ENCODE measurements at places on chromosomes 6 and 20. TPM values are rescaled to one million over a fixed set of nuclear protein-coding genes. Genes with fewer than 3 reads are reported as not detected.

Gene SIRPB2
- total RNA-seq = 0.63 TPM

Gene NTSR1
- total RNA-seq = 0.81 TPM

- H3K27me3 ChIP-seq = no peaks in the 10 kb centered on the region
- no peak overlapping the region for H3K27ac ChIP-seq
- H3K4me1 ChIP-seq = no peaks in the 10 kb centered on the region
- no peaks in the 10 kb centered on the region for H3K36me3 ChIP-seq
- no peak overlapping the region for H3K4me3 ChIP-seq
Measured at GRCh38 chr6:73704260-73704659, 8.3 kb downstream of the CD109 start.

DNA sequence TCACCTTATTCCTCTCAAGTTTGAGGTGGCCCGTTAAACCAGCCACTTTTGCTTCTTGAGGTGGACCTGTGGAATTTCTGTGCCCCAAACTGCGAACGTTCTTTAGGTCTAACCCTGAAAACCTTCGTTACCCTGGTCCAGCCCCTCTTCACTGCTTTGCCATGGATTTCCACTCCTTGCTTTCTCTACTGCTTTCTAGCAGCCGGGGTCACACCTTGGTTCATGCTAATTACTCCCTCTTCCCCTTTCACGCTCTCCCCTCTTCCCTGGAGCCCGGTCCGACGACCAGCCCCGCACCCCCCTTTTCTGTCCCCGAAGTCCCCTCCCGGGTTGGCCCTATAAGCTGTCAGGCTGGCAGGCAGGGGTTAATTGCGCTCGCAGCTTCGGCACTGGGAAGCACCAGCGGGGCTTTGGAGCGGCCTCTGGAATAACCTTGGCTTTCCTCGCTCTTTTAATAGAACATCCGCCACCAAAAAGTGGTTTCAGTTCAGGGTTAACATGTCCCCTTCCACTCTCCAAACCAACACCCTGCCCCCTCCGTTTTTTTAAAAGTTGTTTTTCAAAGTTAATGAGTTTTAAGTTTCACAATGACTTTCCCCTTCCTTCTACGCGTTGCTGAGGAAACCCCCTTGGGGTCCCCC lies 1.4 kb upstream of the HIVEP1 start:
- DNase-seq = peak; percentile 85
- no peaks in the 10 kb centered on the region for H3K27me3 ChIP-seq
- H3K4me3 ChIP-seq = peak overlapping the region; percentile 70
- peak overlapping the region; percentile 96 for H3K27ac ChIP-seq

DNA sequence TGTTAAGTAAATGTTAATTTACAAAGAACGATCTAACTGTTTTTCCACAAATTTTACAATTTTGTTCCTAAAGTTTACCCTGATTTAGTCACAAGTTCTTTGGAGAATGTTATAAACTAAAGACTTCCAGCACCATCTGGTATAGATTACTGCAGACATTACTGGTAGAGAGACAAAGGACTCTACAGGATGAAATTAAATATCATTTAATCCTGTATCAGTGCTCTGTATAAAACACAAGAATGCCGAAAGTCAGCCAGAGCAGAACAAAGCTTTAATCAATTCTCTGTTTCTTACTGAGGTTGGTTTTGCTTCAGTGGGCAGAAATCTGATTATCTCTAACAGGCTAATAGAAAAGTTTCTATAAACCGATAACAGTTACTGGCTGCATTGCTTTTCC lies 763.6 kb downstream of the TENT5A start:
- no peak overlapping the region for H3K27ac ChIP-seq
- DNase-seq = no peak
- H3K27me3 ChIP-seq = no peaks in the 10 kb centered on the region
- no peak overlapping the region for H3K4me3 ChIP-seq

Gene DEF6
- total RNA-seq = 13.1 TPM

DNA sequence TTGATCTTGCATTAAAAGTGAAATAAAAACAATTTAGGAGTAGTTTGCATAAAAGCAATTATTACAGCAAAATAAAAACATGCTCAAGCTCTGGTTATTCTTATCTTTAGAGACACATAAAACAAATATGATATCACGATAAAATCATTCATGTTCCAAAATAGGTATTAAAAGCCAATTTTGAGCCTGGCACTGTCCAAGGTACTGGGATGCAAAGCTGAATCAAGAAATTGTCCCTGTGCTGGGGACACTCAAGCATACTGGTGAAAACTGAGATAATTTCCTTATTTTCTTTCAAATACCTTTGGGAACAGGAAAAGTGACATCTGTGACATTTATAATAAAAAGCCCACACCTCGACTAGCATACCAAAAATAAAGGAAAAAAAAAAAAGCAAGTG lies 931 bp upstream of the MTCL3 start:
- H3K27me3 ChIP-seq = no peaks in the 10 kb centered on the region
- DNase-seq = no peak
- no peaks in the 10 kb centered on the region for H3K36me3 ChIP-seq
- no peak overlapping the region for H3K27ac ChIP-seq
- H3K4me3 ChIP-seq = no peak overlapping the region

GRCh38 chr6:30162265-30163089 lies 869 bp upstream of the TRIM15 start:
- H3K4me1 ChIP-seq = no peaks in the 10 kb centered on the region
- no peaks in the 10 kb centered on the region for H3K27me3 ChIP-seq
- no peak overlapping the region for H3K27ac ChIP-seq
- H3K4me3 ChIP-seq = no peak overlapping the region
- no peaks in the 10 kb centered on the region for H3K36me3 ChIP-seq

Data from testis (tissue), 5 donors.